Urinary bladder (tissue), 4 donors: ENCODE measurements at places on chromosomes 3 and 15.
A peak's percentile ranks its signal among the peaks of the same experiment; 100 is the strongest.

DNA sequence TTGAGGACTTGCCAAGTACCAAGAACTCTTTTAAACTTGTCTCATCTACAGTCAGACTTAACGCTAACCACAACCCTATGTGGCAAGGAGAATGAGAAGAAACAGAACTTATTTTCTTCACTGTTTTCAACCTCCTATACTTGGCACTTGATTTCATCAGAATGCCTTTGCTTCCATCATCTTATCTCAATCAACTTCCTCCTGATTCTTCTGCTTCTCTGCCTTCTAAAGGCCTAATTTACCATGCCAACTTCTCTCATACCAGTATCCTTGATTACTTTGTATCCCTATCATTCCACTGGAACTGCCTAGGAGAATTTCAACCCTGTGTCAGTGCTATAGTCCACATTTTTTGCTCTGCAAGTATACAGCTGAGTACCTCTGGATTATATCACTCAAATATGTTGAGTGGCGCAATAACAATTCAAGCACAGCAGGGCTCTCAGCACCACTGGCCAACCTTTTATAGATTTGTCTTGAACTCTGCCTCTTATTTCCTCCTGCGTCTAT, 413.6 kb downstream of the ROBO1 start:
- DNase-seq: no peak

- DNase-seq: no peak
Observed at GRCh38 chr3:23185861-23186260, 17.3 kb upstream of the UBE2E2 start.

- no peak for DNase-seq
Observed at GRCh38 chr15:45201557-45201859, 13.7 kb upstream of the SHF start.

- no peak for DNase-seq
Observed at GRCh38 chr3:182713743-182714517, 79.4 kb upstream of the ATP11B start.

GRCh38 chr3:25593001-25593400, 71.7 kb downstream of the TOP2B start:
- DNase-seq: no peak

DNA sequence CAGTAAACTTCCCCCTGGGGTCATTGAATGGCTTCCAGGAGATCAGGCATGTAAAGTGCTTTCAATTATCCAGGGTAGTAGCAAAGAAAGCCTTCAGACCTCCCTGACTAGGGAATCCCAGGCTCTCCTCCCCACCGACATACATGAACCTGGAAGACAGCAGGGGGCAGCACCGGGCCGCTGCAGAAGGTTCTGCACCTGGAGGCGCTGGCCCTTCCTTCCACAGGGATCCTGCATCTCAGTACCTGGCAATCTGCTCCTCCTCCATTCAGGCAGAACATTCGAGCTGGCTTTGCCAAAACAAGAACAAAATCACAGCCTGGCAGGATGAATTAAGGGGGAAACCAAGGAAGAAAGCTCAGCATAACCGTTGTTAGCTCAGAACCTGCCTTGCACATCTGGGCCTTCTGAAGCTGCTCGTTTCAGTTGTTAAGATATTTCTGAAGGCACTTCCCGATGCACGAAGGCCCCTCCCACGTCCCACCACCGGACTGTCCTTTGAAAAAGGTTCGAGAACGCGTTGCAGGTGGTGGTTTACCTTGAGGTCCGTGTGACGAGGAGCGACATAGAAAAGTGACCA, 237.7 kb downstream of the SLCO3A1 start:
- DNase-seq: no peak

DNA sequence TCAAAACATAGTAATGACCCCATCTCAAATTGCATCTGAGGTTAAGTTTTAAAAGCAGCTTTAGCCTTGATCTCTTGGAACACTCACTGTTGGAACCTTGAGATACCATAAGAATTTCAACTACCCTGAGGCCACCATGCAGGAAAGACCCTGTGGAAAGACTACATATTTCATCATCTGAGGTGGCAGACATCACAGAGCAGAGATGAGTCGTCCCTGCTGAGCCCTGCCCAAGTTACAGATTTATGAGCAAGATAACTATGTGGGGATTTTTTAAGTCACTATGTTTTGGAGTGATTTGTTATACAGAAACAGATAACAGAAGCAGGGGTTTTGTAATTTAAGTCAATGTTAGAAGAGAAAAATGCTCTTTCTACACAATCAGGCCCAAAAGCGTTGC, 168.4 kb downstream of the STAC start:
- no peak for DNase-seq

DNA sequence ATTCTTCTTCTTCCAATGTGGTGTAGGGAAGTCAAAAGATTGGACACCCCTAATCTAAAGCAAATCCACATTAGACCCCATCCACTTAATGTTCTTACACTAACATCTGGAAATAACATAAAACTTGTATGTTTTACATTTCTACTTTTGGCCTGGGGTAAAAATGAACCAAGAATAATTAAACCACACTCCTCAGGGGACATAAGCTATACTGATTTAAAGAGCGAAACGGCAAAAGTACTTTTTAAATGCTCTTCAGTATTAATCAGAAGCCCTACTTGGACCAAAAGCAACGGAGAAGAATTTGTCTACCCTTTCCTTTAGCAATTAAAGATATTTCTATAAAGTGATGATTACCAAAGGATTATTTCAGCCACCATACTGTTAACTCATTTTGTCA, 123.9 kb downstream of the TMCC1 start:
- no peak for DNase-seq

GRCh38 chr3:5489536-5489935, 302.0 kb downstream of the EDEM1 start:
- DNase-seq: no peak

- no peak for DNase-seq
Observed at GRCh38 chr3:108388136-108389132, 92.1 kb downstream of the HHLA2 start.

- no peak for DNase-seq
Observed at GRCh38 chr15:72423256-72423655, 25.2 kb downstream of the TMEM202 start.

GRCh38 chr3:182172534-182172933, 460.8 kb downstream of the SOX2 start:
- DNase-seq: no peak

DNA sequence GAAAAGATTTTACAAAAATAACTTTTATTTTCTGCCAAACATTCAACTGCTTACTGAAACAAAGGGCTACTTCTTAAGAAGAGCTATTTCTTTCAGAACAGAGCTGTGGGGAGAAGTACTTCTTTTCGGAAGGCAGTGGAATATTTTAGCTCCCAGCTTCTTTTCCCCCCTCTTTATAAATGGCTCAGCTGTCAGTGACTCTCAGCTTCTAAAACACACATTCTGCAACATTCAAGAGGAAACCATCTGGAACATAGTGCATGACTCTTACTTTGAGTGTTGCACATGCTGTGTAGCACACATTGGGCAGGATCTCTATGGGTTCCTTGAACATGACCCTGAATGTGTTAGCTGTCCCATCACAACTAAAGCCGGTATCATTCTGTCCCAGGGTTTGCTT, 7.0 kb upstream of the C15orf40 start:
- DNase-seq: no peak

GRCh38 chr3:172260381-172260780, 187.9 kb downstream of the GHSR start:
- DNase-seq: no peak

DNA sequence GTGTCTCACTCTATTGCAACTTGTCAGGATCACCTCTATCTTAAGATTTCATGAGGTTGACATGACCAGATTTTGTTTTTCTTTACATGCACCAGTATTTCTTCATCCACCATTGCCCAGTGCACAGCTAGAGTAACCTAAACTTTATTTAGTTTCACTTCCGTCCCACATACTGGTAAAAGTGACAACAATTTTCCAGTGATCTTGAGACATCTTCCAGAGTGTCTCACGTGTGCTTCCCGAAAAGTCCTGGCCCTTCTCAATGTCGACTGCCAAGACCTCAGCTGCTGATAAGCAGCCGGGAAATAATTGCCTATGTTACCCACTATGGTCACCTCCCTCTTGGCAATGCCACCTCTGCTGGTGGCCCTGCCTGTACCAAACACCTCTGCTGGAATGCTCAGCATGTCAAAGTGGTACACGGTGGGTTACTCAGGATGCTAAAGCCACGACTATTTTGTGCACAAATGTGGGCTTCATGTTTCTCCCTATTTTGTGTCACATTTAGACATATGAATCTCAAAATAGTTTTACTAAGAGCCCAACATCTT, 379.7 kb upstream of the TGFBR2 start:
- DNase-seq: no peak

DNA sequence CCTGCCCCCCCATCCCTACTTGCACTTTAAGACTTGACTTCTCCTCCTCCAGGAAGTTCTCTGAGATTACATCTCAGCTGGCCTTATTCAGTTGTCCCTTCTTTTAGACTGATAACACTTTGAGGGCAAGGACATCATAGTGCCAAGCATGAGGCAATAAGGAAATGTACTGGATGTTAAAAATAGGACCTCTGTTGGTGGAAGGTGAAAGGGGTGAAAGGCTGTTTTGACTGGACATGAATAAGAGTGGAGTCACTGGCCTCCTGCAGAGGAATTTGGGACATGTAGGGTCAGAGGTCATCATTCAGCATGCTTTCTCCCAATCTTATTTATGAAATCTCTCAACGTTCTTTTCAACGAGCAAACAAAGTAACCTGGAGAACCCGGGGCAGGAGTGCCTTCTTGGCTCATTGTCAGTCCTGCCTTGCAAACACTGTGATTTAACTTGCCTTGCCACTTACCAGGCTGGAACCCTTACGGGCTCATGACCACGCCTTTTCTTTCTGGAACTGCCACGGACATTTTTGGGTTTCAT, 38.6 kb downstream of the TRIM71 start:
- no peak for DNase-seq

DNA sequence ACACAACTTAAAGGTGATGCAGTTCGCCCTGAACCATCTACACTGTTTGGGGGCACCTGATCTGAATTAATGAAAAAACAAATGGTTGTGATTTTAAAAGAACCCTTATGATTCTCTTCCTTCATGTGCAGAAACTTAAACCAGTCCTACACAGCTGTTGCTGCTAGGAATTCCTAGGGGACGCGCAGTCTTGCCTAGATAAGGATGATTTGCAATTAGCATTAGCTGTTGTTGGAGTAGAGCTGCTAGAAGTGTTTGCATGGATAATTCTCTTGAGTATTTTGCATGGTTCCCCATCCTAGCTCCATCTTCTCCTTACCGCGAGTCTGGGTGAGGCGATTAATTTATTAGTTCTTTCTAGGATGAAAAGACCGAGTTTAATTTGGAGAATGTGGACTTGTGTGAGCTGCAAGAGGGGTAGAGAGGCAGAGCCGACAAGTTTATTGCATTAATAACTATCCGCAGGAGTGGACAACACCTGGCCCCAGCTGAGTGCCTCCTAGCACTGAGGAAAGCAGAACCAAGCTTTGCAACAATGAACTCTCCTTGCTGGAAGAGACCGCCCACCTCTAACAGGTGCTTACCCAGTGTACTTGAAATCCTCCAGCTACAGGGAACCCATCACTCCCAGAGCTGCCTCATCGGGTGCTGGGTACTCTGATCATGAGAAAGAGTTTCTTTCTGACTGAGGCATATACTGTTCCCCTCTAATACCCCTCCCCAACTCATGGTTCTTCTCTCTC, 75.0 kb upstream of the WNT7A start:
- DNase-seq: no peak

- DNase-seq: no peak
Observed at GRCh38 chr3:136546720-136547119, 205.5 kb downstream of the STAG1 start.

GRCh38 chr3:139846729-139847128, 88.3 kb upstream of the CLSTN2 start:
- DNase-seq: no peak

GRCh38 chr3:13141991-13142412, 68.8 kb upstream of the IQSEC1 start:
- DNase-seq: peak; percentile 8

DNA sequence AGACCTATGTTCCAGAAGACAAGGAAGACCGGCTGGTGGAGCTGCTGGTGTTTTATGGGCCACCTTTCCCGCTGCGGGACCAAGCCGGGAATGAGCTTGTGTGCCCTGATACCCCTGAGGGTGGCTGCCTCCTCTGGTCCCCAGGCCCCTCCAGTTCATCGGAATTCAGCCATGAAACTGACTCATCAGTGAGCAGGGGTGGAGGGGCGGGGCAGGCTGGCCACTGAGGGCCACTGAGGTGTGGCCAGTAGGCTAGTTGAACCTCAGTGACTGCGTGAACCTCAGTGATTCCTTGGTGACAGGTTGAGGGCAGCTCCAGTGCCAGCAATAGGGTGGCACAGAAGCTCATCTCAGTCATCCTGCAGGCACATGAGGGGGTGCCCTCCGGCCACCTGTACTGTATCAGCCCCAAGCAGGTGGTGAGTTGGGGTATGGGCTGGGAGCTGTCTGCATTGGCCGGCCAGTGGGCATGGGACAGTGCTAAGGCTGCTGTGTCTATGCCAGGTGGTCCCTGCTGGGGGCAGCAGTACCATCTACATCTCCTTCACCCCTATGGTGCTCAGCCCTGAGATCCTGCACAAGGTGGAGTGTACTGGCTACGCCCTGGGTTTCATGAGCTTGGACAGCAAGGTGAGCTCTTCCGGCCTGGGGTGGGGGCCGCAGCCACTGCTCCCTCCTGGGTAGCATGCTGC, 20.3 kb downstream of the ACAA1 start:
- no peak for DNase-seq

DNA sequence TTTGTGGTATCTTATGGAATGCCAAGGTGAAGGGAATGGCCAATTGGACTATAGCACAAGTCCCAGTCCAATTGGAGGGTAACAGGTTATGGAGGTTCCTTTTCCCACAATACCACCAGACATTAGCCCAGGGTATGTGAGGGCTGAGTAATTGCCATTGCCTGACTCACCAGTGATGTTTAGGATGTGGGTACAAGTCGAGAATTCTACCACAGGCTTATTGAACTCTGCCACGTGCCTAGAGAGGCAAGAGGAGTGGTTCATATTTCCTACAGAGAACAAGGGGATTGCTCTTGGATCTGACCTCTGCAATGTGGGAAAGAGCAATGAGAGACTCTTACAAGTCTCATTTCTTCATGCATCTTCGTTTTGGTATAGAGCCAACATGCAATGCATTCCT, 85.0 kb upstream of the XCR1 start:
- no peak for DNase-seq

- DNase-seq: no peak
Observed at GRCh38 chr3:133476971-133477375, 77.1 kb downstream of the BFSP2 start.

DNA sequence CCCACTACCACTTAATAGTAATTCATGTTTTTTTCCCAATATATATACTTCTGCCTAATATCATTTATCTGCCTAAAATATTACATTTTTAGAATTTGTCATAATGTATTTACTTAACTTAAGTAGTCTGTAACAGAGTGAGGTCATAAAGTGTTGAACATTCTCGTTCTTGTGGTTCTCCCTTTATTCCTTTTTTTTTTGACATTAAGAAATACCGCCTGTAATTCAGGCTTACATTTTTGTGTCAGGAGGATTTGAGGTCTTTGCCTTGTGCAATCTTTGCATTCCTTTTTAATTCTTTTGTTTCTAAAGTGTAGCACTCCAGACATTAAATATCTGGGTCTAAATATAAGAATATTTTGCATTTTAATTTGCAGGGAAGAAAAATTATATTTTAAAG, 315.4 kb downstream of the PTPRG start:
- DNase-seq: no peak
